ENCODE measurements at places on chromosomes 5 and 9.

- no peak for DNase-seq
Measured at GRCh38 chr9:72827950-72828731, 124.7 kb downstream of the ALDH1A1 start.

- DNase-seq: no peak
Measured at GRCh38 chr5:147805030-147805454, 22.5 kb upstream of the JAKMIP2 start.

DNA sequence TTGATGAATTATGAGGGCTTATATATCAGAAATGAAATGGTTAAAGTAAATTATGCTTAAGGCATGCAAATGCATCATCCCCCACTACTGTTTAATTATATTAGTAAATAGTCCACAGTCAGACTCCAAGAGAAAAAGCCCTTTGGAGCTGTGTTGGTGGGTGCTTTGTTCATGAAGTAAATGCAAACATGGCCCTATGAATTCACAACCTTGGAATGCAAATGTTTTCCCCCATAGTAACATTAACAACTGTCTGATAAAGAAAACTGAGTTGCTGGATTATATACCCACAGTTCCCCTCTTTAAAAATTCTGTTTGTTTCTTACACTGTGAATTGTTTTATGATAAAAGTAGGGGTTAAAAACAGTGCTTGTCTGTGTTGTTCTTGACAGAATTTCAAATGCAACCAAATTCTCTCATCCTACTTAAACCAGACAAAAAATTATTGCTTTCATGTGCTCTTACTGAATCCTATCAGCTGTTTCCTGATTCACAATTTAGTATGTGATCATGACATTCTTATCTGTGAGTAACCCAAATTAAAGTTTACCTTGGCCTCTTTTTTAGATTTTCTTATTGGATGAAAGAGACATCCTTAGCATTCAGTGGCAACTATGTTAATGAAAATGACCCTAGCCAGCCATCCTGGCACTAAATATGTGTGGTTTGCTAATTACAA, 48.5 kb upstream of the SNCAIP start:
- DNase-seq: no peak

DNA sequence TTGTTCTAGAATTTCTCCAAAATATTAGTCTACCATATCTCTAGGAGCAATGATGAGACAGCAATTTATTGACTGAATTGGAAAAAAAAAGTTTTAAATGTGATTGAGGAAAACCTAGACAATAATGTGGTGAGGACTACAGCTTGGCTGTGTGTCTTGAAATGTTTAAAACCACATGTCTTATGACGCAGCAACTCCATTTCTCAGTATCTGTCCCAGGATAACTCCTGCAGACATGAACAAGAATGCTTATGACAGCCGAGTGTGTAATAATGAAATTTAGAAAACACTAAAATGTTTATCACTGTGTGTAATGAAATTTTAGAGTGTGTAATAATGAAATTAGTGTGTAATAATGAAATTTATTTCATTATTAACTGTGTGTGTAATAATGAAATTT, 254.1 kb upstream of the DAPK1 start:
- DNase-seq: no peak

GRCh38 chr9:75027187-75028107, 646 bp downstream of the CARNMT1 start:
- DNase-seq: peak; percentile 25

GRCh38 chr9:2655411-2655901, 33.9 kb downstream of the VLDLR start:
- no peak for DNase-seq

- DNase-seq: no peak
Measured at GRCh38 chr5:178201927-178202235, 2.5 kb upstream of the HNRNPAB start.

- DNase-seq: no peak
Measured at GRCh38 chr9:109108318-109108717, 11.4 kb downstream of the TMEM245 start.

GRCh38 chr9:91839926-91840465, 110.0 kb downstream of the ROR2 start:
- DNase-seq: no peak

GRCh38 chr9:71519098-71519696, 249.1 kb downstream of the CEMIP2 start:
- DNase-seq: no peak

- no peak for DNase-seq
Measured at GRCh38 chr9:111743275-111743674, 51.5 kb downstream of the SHOC1 start.

DNA sequence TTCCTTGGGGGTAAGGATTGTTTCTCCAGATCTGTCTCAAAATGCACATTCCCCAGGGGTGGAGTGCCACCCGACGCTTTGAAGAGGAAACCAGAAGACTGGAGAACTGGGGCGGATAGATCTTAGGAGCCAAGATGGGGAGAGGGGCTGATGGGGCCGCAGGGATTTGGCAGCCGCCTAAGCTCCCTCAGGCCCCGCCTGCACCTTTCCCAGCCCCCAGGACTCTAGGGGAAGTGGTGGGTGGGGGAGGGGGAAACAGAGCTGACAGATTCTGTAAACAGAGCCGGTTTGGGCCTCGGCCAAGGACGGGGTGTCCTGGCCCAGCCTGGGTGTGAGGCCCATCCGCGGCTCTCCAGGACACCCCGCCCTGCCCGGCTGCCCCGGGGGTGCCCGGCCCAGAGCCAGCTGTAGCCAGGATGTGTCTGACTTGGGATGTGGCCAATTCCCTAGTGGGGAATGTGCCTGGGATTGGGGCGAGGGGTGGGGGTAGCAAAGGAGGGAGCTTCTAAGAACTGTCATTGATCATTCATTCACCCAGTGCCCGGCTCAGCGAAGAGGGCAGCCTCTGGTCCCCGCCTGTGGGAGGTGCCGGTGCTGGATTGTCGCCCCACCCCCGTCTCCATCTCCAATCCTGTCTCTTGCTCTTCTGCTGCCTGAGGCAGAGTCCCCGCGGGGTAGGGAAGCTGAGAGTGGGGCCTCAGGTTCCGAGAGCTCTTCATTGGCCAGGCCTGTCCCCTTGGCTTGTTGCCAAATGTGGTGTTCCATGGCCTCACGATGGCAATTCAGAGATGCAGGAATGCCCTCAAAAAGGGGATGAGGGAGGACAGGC, 54.8 kb upstream of the CDKN2AIPNL start:
- peak; percentile 54 for DNase-seq

- peak; percentile 36 for DNase-seq
Measured at GRCh38 chr5:142611154-142611553, 74.7 kb downstream of the FGF1 start.

GRCh38 chr9:136997830-136998234, 1.5 kb upstream of the CLIC3 start:
- DNase-seq: peak; percentile 41

DNA sequence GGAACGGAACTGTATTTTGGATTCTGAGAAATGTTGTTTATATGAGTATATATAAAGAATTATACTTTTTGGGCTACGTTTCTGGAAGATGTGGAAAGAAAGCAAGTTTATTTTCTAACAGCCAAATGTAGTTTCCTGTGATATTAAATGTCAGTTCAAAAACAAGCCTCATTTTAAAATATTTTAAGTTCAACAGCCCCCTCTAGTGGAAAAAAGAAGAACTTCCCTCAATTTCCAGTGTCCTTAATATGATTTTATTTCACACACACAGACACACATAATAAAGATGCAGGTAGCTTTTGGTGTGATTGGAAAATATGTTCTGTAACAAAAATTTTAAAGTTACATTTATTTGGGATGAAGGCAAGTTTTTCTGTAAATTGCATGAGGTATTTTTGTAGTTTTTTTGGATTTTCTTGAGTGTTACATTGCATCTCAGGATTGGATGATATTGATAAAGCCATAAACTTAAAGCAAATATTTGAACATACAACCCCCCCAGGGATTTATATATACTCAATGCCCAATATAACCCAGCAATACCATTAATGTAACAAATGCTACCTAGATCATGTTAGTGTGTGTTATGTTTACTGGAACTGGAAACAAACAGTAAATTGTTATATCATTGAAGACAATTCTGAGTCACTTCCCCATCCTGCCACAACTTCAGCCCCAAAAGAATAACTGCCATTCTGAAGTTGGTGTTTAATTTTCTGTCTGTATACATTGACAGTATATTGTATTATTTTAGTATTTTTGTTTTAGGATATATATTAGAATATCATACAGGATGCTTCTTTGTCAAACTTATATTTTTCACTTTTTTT, 54.0 kb downstream of the CCDC171 start:
- no peak for DNase-seq

GRCh38 chr5:37448941-37449340, 69.8 kb downstream of the WDR70 start:
- no peak for DNase-seq

DNA sequence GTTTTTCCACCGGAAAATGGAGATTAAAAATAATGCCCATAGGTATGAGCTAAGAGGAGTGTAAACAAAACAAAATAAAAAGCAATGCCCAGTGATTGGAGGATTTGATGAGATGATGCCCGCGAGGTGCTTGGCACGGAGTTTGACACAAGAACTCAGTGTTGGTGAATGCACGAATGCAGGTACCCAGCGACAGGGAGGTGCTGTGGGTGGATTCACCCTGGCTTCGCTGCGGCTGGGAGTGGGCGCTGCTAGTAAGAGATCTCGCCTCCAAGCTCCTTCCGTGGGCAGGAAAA, 526 bp upstream of the STXBP1 start:
- no peak for DNase-seq

DNA sequence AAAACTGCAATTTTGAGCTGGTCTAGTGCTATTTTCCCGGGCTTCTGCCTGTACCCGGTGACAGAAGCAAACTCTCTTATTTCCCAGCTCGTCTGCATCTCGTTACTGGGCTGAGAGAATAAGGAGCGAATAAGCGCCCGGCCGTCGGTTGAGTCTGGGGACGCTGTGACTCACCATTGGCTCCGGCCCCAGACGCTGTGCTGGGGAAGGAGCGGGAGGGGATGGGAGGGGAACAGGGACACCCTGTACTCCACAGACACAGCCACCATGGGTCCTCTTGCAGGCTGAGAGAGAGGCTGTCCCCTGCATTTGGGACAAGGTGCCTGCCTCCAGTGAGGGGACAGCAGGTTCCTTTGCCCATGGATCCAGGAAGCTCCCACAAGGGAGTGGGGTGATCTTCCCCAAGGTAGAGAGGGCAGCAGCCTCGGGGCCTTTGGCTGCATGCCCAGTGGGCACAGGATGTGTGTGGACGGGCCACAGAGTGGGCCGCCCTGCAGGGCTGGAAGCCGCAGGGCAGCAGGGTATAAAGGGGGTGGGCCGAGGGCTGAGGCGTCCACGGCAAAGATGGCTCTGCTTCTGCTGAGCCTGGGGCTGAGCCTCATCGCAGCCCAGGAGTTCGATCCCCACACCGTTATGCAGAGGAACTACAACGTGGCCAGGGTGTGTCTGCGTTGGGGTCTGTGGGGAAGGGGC, at the start of gene LCN9:
Gene LCN9, plus strand, starts transcription at position 552 of the 693 bp plus-strand sequence. Its CDS starts 13 bp downstream, at position 565.
- no peak for DNase-seq

Measured in T-cell (primary cell).